ENCODE measurements at places on chromosomes 6 and 20. TPM values are rescaled to one million over a fixed set of nuclear protein-coding genes. Genes with fewer than 3 reads are reported as not detected.

- H3K4me1 ChIP-seq: peaks cover 5% of the 10 kb centered on the region
- peak overlapping the region; percentile 7 for H3K27ac ChIP-seq
- H3K4me3 ChIP-seq: no peak overlapping the region
- peak; percentile 16 for DNase-seq
- no peaks in the 10 kb centered on the region for H3K27me3 ChIP-seq
- peaks cover 30% of the 10 kb centered on the region for H3K36me3 ChIP-seq
These were observed 7.2 kb downstream of the HEBP2 start for GRCh38 chr6:138410972-138411880.

- H3K36me3 ChIP-seq: no peaks in the 10 kb centered on the region
- no peaks in the 10 kb centered on the region for H3K27me3 ChIP-seq
- no peaks in the 10 kb centered on the region for H3K4me1 ChIP-seq
- H3K27ac ChIP-seq: no peak overlapping the region
These were observed 76.1 kb upstream of the PRND start for GRCh38 chr20:4645621-4646020.

DNA sequence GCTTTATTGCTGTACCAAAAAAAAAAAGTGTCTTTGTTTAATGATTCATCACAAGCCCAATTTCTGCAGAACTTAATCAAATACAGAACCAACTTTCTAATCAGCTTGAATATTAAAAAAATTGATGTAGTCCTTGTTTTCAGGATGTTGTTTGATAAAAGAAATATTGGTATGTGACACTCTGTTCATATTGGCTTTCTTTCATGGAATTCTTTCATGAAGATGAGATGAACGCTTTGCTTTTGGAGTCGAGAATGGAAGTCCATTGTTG is 184.3 kb downstream of the ZNF217 start:
- no peak for DNase-seq
- H3K36me3 ChIP-seq: no peaks in the 10 kb centered on the region
- peaks cover 8% of the 10 kb centered on the region for H3K27me3 ChIP-seq
- H3K4me1 ChIP-seq: no peaks in the 10 kb centered on the region

DNA sequence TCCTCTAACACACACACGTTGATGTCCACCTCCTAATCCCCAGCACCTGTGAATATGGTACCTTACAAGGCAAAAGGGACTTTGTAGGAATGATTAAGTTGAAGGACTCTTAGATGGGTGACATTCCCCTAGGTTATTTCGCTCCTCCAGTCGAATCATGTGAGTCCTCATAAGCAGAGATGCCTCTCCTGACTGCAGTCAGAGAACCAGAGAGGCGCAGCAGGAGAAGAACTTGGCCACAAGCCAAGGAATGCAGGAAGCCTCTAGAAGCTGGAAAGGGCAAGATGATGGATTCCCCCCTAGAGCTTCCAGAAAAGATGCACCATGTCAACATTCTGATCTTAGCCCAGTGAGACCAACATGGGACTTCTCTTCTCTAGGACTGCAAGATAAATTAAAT is 133.1 kb upstream of the PTPRT start:
- DNase-seq: no peak
- no peaks in the 10 kb centered on the region for H3K4me1 ChIP-seq
- no peaks in the 10 kb centered on the region for H3K36me3 ChIP-seq
- no peak overlapping the region for H3K27ac ChIP-seq
- H3K27me3 ChIP-seq: peaks cover 29% of the 10 kb centered on the region
- no peak overlapping the region for H3K4me3 ChIP-seq

DNA sequence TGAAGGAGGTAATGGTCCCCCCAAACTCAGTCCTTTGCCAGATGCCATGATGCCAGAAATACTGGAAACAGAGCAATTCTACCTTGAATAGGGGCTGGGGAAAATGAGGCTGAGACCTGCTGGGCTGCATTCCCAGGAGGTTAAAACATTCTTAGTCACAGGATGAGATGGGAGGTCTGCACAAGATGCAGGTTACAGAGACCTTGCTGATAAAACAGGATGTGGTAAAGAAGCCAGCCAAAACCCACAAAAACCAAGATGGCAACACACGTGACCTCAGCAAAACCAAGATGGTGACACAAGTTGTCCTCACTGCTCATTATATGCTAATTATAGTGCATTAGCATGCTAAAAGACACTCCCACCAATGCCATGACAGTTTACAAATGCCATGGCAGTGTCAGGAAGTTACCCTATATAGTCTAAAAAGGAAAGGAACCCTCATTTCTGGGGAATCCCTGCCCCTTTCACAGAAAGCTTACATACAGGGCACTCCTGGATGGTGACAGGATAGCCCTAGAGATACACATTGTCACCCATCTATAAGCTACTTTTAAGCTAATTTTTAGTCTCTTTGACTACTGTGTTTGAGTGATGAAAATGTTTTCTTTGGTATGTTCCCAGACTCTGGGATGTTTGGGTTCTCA is 979.7 kb downstream of the TBC1D32 start:
- no peak overlapping the region for H3K27ac ChIP-seq
- no peaks in the 10 kb centered on the region for H3K36me3 ChIP-seq
- H3K4me1 ChIP-seq: no peaks in the 10 kb centered on the region
- H3K27me3 ChIP-seq: no peaks in the 10 kb centered on the region

DNA sequence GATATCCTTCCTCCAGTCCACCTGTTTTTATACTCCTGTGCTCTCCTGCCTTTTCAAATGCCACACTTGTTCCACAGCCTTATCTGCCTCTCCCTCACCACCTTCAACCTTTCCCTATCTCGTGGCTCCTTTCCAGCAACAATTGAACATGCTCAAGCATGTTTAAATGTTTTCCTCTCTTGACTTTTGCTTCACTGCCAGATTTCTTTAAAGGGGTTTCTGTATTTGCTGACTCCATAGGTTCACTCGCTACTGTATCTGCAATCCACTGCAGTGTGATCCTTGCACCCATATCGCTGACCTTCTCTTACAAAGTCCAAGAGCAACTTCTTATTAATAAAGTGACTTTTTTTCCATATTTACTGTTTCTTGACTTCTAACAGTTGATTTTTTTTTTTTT is 11.2 kb upstream of the GMNN start:
- DNase-seq: no peak
- H3K4me1 ChIP-seq: no peaks in the 10 kb centered on the region
- no peaks in the 10 kb centered on the region for H3K27me3 ChIP-seq
- H3K4me3 ChIP-seq: no peak overlapping the region
- no peaks in the 10 kb centered on the region for H3K36me3 ChIP-seq

DNA sequence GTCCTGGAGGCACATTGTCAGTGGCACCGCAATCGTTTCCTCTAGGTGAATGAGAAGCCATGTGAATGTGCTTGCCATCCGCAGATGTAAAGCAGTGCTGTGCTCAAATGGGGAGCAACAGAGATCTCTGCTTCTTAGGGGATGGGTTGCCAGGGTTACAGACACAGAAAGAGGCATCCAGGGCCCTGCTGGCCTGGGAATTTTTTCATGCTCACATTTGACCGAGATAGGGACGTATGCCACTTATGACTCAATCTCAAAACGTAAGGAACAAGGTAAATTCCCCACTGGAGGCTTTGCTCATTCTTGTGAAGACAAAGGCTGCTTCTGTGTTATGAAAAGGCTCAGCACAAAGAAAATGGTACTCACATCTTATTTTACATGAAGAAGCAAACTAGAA is 11.0 kb downstream of the C6orf118 start:
- no peaks in the 10 kb centered on the region for H3K36me3 ChIP-seq
- no peak for DNase-seq
- no peak overlapping the region for H3K27ac ChIP-seq
- H3K27me3 ChIP-seq: no peaks in the 10 kb centered on the region
- no peak overlapping the region for H3K4me3 ChIP-seq

DNA sequence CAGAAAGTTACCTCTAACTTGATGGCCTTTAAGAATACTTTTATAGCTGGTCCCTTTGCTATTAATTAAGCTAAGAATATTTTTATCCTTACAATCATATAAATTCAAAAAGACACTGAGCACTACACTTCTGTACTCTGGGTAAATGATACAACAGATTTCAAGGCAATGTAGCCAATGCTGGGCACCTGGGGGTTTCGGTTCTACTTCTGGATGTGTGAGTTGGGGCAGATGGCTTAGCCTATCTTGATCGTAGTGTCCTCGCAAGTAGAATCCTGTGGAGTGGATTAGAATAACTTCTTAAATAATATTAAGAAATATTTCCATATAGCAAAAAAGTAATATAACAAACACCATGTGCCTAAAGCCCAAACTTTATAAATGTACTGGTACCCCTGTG is 96.9 kb upstream of the NT5E start:
- H3K27me3 ChIP-seq: no peaks in the 10 kb centered on the region
- H3K4me1 ChIP-seq: no peaks in the 10 kb centered on the region
- no peak overlapping the region for H3K4me3 ChIP-seq
- no peak for DNase-seq
- H3K27ac ChIP-seq: no peak overlapping the region

DNA sequence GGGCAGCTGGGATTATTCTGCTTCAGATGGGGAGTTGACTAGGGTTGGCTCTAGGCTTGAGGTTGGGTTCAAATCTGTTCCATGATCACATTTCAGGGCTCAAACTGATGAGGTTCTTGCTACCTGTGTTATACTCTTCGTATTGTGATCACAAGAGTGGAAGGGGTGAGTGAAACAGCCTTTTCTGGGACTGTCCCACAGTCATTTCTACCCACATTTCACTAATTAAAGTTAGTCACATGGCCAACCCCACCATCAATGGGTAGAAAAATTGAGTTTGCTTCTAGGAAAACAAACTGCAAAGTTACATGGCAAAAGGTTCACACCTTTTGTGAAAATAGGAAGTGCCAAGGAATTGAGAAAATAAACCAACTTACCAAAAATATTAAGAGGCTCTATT is 33.5 kb upstream of the BMP2 start:
- H3K4me1 ChIP-seq: no peaks in the 10 kb centered on the region
- no peaks in the 10 kb centered on the region for H3K36me3 ChIP-seq
- no peak overlapping the region for H3K27ac ChIP-seq
- H3K27me3 ChIP-seq: no peaks in the 10 kb centered on the region

DNA sequence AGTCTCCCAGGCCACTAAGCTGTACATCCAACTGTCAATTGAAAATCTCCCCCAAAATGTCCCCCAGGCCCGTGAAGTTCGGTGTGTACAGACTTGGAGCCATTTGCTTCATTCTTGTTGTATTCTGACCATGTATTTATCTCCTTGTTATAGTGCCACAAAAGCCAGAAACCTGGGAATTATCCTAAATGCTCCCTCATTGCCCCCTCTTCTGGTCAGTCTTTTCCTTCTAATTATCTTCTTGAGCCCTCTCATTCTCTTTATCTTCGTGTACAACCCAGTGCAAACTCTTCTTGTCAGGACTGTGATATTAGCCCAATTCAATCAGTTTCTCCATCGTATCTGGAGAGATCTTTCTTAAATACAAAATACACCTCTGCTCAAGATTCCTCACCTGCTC is 64.7 kb downstream of the RFX6 start:
- no peak for DNase-seq
- H3K27me3 ChIP-seq: no peaks in the 10 kb centered on the region
- no peaks in the 10 kb centered on the region for H3K36me3 ChIP-seq
- H3K4me1 ChIP-seq: no peaks in the 10 kb centered on the region

GRCh38 chr6:15516923-15517560 is 145.8 kb downstream of the DTNBP1 start:
- no peak for DNase-seq
- no peak overlapping the region for H3K4me3 ChIP-seq
- H3K27me3 ChIP-seq: no peaks in the 10 kb centered on the region

DNA sequence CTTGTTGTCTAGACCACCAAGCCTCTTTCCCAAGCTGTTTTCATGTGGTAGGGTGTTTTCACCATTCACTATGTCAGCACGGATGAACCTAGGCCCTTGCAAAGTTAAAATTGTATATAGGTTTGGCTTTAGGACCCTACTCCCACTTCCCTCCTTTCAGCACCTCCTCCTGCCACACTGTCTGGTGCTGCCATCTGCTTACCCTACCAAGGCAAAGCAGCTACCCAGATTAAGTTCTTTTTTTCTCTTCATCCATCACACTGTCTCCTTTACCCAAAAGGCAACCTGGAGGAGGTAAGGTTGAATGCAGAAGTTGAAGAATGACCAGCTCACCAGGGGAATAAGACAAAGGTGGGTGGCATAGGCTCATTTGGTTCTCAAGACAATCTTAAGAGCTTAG is 184.0 kb downstream of the CDC5L start:
- H3K4me1 ChIP-seq: no peaks in the 10 kb centered on the region
- H3K27me3 ChIP-seq: no peaks in the 10 kb centered on the region
- no peak overlapping the region for H3K4me3 ChIP-seq
- no peak overlapping the region for H3K27ac ChIP-seq

- no peaks in the 10 kb centered on the region for H3K36me3 ChIP-seq
- DNase-seq: no peak
- no peak overlapping the region for H3K4me3 ChIP-seq
These were observed 45.6 kb downstream of the TGM2 start for GRCh38 chr20:38119446-38119845.

DNA sequence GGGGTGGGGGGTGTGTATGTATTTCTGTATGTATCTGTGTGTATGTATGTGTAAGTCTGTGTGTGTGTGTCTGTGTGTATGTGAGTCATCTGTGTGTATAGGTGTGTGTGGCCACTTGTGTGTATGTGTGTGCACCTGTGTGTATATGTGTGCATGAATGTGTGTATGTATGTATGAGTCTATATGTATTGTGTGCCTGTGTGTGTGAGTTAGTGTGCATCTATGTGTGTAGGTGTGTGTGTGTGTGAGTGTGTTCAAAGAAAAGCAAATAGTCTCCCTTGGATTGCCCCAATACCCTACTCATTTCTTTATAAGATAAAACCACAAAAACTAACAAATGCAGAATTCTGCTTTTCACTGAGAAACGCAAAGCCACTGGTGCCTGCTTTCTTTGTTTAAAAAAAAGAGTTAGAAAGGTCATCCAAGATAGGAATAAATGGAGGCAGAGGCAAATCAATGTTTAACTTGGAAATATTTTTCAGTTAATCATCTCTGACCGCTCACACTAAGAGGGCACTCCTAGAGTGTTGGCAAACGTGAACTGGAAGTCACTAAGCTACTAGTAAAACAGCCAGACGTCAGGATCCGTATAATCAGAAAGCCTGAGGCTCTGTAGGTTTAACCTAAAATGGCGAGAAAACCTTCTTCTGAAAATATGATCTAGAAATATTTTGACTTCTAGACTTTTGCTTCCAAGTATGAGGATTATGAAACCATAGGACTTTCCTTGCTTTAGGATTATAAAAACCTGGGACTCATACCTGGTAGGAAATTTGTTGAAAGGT is 37.4 kb upstream of the JAG1 start:
- H3K4me1 ChIP-seq: peaks cover 20% of the 10 kb centered on the region
- no peaks in the 10 kb centered on the region for H3K27me3 ChIP-seq
- no peak overlapping the region for H3K4me3 ChIP-seq
- H3K36me3 ChIP-seq: no peaks in the 10 kb centered on the region
- DNase-seq: no peak
- no peak overlapping the region for H3K27ac ChIP-seq

- H3K4me3 ChIP-seq: no peak overlapping the region
- no peaks in the 10 kb centered on the region for H3K36me3 ChIP-seq
- DNase-seq: no peak
- H3K4me1 ChIP-seq: no peaks in the 10 kb centered on the region
- no peaks in the 10 kb centered on the region for H3K27me3 ChIP-seq
These were observed 572.8 kb downstream of the TFAP2A start for GRCh38 chr6:9841886-9842725.

GRCh38 chr6:120147071-120147871 is 797.7 kb upstream of the MAN1A1 start:
- H3K27ac ChIP-seq: no peak overlapping the region
- no peaks in the 10 kb centered on the region for H3K4me1 ChIP-seq
- no peaks in the 10 kb centered on the region for H3K36me3 ChIP-seq

GRCh38 chr6:24576447-24576846 is 69.5 kb downstream of the KIAA0319 start:
- H3K4me1 ChIP-seq: no peaks in the 10 kb centered on the region
- DNase-seq: no peak
- H3K27me3 ChIP-seq: no peaks in the 10 kb centered on the region
- no peak overlapping the region for H3K27ac ChIP-seq

SEMG1 gene
- total RNA-seq: not detected

ADAT2 gene
- 18.4 TPM for total RNA-seq

AIF1 gene
- total RNA-seq: not detected

SLC22A23 gene
- 11.5 TPM for total RNA-seq

C20orf144 gene
- 0.37 TPM for total RNA-seq

SYNDIG1 gene
- not detected for total RNA-seq

GPR6 gene
- not detected for total RNA-seq

All from HCT116 (cell line).